ENCODE measurements at places on chromosomes 12 and 14.
A peak's percentile ranks its signal among the peaks of the same experiment; 100 is the strongest.

- no peak for DNase-seq
These were observed 68.4 kb upstream of the DLK1 start for GRCh38 chr14:100658181-100658886.

DNA sequence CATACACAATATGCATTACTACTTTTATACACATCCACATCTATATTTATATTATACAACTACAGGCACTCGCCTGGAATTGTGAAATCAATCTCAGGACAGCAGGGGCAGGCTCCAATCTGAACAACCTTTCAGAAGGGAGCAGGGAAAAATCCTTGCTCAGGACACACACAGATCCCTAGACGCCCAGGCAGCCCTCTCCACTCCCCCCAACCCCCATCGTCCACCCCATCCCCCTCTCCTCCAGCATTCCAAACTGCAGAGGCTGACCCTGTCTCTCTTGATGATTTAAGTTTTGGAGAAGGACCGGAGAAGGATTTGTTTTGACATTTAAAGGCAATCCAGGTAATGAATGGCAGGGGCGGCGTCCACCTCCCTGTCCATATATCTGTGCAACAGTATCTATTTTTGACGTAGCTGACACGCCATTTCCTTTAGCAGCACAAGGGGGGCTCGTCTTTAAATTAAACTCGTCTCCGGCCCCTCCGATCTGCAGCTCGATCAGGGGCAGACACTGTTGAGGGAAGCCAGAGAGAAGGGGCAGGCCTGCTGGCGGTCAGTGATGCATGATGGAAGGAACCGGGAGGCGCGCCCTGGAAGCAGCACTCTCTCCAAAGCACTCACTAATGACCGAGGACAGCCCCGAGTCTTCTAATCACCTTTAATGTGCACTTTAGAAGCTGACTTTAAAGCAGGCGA lies 95.0 kb upstream of the TBX5 start:
- no peak for DNase-seq

DNA sequence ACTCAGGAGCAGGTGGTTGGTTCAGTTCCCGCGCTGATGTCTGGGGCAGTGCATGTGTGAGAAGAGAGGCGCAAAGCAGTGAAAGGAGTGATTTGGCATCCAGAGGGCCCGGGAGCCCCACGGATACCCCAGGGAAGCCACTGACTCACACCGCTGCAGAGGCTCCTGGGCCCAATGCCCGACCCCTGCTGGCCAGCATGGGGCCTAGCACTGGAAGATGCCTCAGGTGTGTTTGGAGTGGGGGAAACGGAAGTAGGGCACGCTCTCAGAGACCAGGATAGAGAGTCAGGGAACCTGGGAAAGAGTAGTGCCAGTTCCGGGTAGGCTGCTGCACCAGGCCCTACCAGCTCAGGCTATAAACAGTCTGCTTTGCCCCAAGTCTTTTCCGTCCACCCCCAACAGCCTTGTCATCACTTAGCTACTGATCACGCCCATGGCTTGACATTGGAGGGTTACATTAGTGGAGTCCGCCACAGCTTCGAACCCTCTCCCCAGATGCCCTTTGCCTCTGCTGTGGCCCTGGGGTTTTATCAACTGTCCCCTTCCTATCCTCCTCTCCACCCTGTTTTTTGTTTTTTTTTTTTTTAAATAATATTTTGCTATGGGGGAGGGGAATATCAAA lies 9.5 kb upstream of the CSAD start:
- no peak for DNase-seq

- no peak for DNase-seq
These were observed 425.2 kb upstream of the MIS18BP1 start for GRCh38 chr14:45678163-45678562.

GRCh38 chr12:76746516-76746915 lies 17.4 kb upstream of the ZDHHC17 start:
- DNase-seq: no peak

- DNase-seq: no peak
These were observed 25.8 kb downstream of the KCNK10 start for GRCh38 chr14:88297306-88297705.

DNA sequence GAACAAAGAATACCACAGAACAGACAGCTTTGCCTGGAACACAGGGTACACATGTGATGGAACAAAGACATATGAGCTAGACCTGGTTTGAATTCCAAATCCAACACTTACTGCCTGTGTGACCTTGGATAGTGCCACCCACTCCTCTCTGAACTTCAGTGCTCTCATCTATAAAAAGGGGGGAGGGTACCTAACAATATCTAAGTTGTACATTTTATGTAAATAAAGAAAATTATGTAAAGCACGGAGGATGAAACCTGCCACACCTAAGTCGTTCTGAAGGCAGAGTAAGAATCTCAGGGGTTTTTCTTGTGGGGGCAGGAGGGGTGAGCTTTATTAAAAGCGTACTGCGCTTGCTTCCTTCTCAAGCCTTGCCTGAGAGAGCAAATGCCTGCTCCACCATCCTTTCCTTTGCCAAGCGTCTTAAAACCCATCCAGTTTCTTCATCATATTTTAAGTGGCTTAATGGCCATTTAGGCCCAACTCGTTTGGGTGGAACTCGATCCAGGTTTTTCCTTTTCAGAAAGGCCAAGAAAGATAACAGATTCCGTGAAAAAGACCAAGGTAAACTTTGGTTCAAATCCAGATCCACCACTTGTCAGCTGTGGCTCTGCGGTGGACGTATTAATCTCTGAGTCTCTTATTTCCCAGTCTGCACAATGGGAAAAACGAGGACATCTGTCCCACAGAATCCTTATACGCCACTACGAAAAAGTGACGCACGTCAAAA lies 946 bp downstream of the DDX24 start:
- no peak for DNase-seq

DNA sequence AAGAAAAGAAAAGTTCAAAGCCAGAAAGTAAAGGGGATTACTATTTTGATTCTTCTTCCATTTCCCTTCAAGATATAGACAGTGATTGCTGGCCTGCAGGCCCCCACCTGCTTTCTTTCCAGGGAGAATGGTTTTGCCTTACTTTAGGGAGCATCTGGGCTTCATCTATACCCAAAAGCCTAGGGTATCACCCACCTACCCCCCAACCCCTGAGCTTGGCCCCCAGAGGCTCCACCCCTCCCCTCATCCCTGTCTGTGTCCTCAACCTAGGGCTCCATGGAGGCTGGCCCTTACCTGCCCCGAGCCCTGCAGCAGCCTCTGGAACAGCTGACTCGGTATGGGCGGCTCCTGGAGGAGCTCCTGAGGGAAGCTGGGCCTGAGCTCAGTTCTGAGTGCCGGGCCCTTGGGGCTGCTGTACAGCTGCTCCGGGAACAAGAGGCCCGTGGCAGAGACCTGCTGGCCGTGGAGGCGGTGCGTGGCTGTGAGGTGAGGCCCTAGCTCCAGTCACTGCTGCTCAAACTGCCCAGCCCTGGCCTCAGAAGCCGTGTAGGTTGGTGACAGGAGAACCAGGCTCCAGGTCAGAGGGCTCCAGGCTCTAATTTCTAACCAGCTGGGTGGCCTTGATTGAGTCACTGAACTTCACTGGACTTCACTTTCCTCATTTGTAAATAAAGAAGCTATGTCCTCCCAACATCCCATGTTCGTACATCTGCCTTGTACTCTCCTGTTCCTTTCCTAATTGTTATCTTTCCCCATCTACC lies 13.6 kb downstream of the ARHGEF40 start:
- no peak for DNase-seq

DNA sequence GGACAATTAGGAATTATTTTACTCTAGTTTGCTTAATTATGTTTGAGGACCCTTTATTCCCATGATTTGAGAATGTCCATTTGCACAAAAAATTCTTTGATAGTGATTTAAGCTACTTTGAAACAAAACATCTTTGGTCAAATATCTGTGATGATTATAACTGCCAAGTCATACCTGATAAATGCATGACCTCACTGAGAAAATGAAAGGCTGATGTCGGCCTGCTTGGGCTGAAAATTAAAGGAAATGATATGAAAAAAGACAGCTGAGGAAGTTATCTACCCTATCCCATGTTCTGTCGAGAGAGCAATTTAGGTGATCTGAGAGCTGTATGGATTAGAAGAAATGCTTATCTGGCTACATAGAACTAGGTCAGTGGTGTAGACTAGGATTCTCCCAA lies 43.6 kb downstream of the ATL1 start:
- DNase-seq: no peak

DNA sequence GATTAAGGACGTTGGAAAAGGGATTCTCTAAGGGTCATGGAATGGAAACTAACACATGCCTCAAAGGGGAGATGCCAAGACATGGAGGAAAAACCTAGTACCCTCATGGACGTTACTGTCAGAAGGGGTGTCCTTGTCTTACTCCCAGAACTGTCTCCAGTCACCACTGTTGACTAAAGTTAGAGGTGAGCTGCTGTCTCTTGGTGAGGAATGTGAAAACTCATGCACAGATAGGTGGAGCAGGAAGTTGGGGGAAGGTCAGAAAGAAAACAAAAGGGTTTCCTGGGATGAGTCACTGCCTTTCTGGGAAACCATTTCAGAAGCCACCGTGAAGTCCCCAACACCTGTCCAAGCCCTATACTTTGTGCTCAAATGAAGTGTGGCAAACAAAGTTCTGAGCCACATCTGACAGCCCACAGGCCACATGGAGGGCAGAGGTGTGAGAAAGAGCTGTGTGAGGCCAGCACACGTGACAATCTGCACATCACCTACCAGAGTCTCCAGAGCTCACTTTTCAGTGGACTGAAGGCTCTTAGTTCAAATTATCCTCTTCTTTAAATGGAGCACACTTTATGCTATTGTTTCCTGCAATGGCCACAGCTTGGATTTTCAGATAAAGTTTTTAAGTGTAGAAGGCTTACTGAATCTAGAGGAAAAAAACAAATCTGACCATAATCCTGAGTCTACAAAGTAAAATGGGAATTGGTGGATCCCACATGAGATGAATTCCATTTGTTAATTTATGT lies 92.9 kb upstream of the EGLN3 start:
- DNase-seq: peak; percentile 73

DNA sequence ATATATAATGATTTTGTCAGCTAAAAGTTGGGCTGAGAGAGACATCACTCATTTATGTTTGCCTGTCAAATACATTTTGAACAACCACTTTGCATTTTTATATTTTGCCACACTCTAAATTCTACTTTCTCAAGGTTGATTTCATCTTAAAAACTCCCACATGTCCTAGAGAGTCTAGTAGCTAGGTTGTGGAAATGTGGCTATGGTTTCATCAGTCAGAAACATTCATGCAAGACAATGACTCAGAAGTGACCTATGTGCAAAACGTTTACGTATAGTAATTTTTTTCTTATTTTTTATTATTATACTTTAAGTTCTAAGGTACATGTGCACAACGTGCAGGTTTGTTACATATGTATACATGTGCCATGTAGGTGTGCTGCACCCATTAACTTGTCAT lies 27.4 kb upstream of the PRKD1 start:
- no peak for DNase-seq

- no peak for DNase-seq
These were observed 61.0 kb downstream of the DIO2 start for GRCh38 chr14:80150301-80150700.

GRCh38 chr12:120514002-120514401 lies 15.0 kb downstream of the COQ5 start:
- DNase-seq: no peak

GRCh38 chr12:89497467-89497866 lies 27.1 kb downstream of the GALNT4 start:
- no peak for DNase-seq

DNA sequence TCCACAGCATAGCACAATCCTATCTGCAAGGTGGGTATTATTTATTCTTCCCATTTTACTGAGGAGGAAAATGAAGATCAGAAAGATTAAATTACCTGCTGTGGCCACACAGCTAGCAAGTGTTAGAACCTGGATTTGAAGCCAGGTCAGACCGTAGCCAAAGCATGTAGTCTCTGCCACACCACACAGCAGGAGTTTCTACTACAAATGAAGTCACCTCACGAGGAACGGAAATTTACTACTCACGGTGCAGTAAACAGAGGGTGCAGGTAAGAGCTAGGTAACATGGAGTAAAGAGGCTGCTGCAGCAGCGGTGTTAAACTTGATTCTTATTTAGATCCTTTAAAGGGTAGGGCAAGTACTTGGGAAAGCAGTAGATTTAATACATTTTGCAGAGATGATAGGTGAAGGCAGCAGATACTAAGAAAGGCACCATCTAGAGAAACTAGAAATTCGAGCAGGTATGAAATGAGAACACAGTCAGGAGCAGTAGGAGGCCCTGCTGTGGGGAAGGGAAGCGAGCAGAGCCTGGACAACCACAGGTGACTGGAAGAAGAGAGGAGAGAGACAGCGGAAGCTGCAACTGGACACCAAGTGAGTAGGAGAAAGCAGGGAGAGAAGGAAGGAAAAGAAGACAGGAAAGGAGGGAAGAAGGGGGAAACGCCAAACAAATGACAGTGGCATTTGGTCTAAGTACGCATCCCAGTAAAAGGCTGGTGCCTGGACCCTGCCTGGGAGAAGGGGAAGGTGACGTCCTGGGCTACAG lies 21.5 kb downstream of the SPTB start:
- DNase-seq: no peak

DNA sequence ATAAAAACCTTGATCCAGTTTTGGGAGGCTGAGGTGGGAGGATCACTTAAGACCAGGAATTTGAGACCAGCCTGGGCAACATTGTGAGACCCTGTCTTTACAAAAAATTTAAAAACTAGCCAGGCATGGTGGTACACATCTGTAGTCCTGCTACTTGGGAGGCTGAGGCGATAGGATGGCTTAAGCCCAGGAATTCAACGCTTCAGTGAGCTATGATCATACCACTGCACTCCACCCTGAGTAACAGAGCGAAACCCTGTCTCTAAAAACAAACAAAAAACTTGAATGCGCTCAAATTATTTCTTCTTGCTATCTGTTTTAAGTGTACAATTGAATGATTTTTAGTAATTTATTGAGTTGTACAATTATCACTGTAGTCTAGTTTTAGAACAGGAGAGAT lies 20.1 kb downstream of the WDR20 start:
- DNase-seq: no peak

DNA sequence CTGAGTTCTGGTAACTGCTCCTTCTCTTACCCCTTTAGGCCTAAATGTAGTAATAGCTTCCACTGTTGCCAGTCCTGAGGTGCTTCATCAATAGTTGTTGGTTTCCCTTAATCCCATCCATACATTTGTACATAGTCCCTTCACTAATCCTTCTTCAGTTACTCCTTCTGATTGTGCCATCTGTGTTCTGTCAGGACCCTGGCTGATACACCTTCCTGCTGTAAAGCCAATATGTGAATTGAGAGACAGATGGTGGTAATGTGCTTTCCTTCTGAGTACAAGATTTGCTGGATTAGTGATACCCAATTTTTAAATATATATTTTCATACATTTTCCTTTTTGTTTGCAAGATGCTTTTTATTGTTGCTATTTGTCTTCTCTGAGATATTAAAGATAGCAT lies 66.4 kb downstream of the OTOGL start:
- no peak for DNase-seq

- DNase-seq: no peak
These were observed 199.1 kb downstream of the NUBPL start for GRCh38 chr14:31760277-31760676.

DNA sequence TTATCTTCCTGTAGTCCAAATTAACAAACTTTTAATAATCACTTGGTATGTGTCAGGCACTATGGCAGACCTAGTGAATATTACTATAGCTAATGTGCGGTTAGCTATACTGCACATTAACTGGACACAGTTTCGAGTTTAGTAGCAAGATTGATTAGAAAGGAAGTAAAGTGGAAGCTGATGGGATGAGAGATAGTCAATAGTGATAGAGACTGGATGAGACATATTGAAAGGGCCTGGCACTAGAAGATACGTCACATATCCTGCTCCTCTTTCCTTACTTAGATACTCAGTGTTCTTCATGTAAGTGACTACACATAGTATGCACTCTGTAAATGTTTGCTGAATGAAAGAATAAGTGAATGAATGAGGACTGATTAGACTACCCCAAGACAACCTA lies 5.5 kb downstream of the TBK1 start:
- no peak for DNase-seq

GRCh38 chr12:5688226-5688625 lies 256.3 kb downstream of the NTF3 start:
- no peak for DNase-seq

Measured in activated effector memory CD4-positive, alpha-beta T cell treated with Interleukin-2 at 50 U/mL for 16 hours (primary cell).